ENCODE measurements at places on chromosomes 7 and 10. TPM values are rescaled to one million over a fixed set of nuclear protein-coding genes. Genes with fewer than 3 reads are reported as not detected.

The SLC35G1 gene
- 2.9 TPM for total RNA-seq

GRCh38 chr7:28808796-28809533 lies 149.2 kb downstream of the TRIL start:
- H3K4me1 ChIP-seq, result no peaks in the 10 kb centered on the region
- no peak for DNase-seq
- H3K27ac ChIP-seq, result no peak overlapping the region
- no peaks in the 10 kb centered on the region for H3K36me3 ChIP-seq
- no peak overlapping the region for H3K4me3 ChIP-seq
- no peaks in the 10 kb centered on the region for H3K27me3 ChIP-seq

The ZPBP gene
- total RNA-seq, result not detected

DNA sequence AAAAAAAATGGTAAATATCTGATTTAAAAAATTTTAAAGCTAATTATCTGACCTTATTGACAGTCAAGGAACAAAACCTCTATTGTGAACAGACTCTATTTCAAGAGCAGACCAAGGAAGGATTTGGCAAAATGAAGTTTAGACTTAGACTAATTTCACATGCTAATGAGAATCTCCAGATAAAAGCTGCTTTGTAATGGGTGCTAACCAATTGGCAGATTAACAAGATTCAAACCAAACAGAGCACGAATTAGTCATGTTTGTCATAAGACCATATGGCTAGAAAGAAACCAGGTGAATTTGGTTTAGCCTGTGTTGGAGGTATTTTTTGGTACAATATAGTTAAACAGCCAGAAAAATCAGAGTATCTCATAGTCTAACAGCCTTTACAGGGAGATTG lies 429.1 kb upstream of the NFE2L3 start:
- peaks cover 8% of the 10 kb centered on the region for H3K27me3 ChIP-seq
- no peak for DNase-seq
- H3K4me3 ChIP-seq, result no peak overlapping the region
- no peaks in the 10 kb centered on the region for H3K36me3 ChIP-seq

- no peak overlapping the region for H3K4me3 ChIP-seq
- no peak for DNase-seq
- H3K27ac ChIP-seq, result no peak overlapping the region
- no peaks in the 10 kb centered on the region for H3K4me1 ChIP-seq
- peaks cover 2% of the 10 kb centered on the region for H3K27me3 ChIP-seq
- H3K36me3 ChIP-seq, result no peaks in the 10 kb centered on the region
Observed at GRCh38 chr10:133567119-133567518, 1.7 kb upstream of the SYCE1 start.

The HOXA13 gene
- total RNA-seq, result not detected

The NME8 gene
- total RNA-seq, result not detected
